CD8-positive, alpha-beta T cell (primary cell): ENCODE measurements at places on chromosomes 1 and 21. TPM values are rescaled to one million over a fixed set of nuclear protein-coding genes. Genes with fewer than 3 reads are reported as not detected.

DNA sequence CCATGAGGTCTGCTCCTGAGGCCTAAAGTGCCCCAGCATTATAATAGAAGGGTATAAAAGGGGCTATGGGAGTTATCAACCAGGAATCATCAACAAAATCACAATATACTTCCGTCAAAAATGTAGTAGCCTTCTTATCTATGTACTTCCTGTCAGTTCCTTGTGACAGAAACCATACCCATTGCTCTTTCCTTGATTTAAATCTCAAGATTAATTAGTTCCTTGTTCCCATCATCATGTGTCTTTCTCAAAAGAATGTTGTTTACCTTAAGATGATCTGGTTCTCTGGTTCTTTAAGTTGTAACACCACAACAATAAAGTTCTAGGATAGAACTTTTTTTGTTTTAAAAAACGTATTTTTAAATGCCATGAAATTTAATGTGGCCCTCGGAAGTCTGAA, 833.3 kb downstream of the LTN1 start:
- no peak for DNase-seq

- no peak for DNase-seq
Measured at GRCh38 chr21:46095083-46095719, 2.7 kb upstream of the COL6A2 start.

Gene NID1
- total RNA-seq: not detected

DNA sequence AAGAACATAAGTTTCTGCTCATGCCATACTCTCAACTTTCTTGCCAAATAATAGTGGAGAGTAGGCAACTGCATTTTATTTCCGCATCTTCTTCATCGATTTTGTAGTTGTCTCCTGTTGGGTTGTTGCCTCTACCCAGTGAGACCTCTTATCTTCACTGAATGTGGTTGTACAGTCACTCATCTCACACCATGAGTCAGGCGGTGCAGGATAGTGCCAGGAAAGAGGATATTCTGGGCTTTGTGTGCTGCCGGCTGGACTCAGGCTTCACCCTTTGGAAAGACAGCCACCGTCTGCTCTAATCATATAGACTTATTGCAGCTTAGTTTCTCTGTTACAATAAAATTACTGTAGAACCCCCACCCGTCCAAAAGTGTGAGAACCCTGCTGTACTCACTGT, 154.3 kb upstream of the USP24 start:
- DNase-seq: no peak

Gene OVAAL
- total RNA-seq: not detected

Gene OLIG2
- not detected for total RNA-seq

DNA sequence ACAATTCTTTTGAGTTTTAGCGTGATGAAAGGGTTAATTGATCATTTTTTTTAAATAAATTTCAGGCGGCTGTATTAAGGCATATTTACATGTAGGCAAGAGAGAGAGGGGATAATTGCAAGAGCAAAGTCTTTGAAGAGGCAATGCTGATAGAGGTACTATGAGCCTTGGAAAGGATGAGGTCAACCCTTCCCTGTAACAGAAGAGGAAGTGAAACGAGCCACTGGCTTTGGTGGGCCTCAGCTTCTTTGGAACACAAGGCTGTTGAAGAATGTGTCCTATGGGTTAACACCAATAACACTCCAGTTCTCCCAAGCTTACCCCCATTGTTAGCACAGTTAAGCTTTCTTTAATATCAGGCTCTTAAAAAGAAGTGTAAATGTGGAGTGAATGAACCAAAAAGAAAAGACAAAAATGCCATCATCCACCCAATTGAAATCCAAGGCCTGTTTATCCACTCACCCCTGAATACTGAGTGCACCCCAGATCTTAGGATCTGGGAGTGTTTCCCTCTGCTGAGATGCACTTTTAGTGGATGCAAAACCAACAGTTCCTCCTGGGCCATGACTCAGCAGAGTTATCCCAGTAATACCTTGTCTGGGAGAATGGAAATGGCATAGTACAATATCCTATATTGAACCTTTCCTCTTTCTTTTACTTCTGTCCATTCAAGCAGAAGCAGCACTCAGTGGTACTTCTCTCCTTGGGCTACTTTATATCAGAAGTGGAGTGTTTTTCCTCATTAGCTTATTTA, 216.4 kb downstream of the SLC44A5 start:
- DNase-seq: no peak

DNA sequence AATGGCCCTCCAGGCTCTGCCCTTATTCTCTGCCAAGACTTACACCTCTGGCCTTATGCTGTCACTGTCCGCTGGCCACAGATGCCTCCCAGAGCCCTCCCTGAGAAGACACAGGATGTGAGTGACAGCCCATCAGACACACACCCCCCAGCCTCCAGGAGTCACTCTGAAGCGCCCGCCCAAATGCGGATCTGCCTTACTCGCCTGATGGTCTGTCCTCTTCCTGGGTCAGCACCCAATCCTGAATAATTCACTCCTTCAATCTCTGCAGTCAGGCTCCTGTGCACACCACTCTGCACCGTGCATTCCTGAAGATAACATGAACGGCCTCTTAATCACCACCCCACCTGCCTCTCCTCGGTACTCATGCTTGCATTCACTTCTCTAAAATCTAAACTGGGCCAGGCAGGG, 14.7 kb downstream of the CLSTN1 start:
- no peak for DNase-seq

Gene LCE3E
- total RNA-seq: not detected
